CD8-positive, alpha-beta memory T cell (primary cell): ENCODE measurements at places on chromosomes 13 and 19. TPM values are rescaled to one million over a fixed set of nuclear protein-coding genes. Genes with fewer than 3 reads are reported as not detected.

DNA sequence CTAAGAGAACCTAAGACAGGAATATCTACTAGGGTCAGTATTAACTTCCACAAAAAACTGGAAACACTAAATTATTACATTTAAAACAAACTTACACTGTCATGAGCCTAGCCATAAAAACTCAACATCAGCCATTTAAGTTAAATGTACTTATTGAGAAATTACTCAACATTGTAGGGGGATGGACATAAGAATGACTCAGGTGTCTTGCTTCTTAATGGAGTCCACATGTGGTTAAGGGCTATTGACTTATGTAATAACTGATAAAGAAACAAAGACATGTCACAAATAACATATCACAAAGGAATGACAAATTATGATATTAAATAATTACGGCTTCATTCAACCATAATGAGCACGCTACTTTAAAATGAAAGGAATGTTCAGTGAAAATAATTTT, 36.2 kb downstream of the CLDN10 start:
- H3K36me3 ChIP-seq = no peaks in the 10 kb centered on the region
- H3K27ac ChIP-seq = no peak overlapping the region
- no peaks in the 10 kb centered on the region for H3K27me3 ChIP-seq
- no peak overlapping the region for H3K4me3 ChIP-seq

DNA sequence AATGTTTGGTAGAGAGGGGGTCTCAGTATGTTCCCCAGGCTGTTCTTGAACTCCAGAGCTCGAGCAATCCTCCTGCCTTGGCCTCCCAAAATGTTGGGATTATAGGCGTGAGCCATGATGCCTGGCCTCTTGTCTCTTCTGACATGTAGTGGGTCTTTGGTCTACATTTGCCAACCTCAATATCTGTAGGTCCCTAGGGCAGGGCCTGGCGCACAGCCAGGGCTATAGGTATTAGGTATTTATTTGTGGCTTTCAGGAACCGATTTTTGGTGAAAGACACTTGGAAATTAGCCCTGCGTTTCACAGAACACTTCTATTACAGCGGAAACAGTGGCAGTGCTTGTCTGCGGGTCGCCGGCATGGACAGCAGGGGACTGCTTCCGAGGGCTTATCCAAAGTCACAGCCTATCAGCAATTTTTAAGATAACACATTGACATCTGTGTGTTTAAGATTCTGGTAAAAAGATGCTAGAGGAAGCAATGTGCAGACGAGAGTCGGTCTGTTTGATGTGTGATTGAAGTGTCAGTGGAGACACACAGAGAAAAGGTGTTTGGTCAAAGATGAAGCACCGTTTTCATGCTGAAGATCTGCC, 14.5 kb downstream of the ZNF536 start:
- no peak overlapping the region for H3K27ac ChIP-seq
- DNase-seq = no peak
- no peak overlapping the region for H3K4me3 ChIP-seq
- H3K4me1 ChIP-seq = no peaks in the 10 kb centered on the region
- H3K36me3 ChIP-seq = no peaks in the 10 kb centered on the region
- H3K27me3 ChIP-seq = no peaks in the 10 kb centered on the region

The ZNF486 gene
- 10.5 TPM for total RNA-seq

DNA sequence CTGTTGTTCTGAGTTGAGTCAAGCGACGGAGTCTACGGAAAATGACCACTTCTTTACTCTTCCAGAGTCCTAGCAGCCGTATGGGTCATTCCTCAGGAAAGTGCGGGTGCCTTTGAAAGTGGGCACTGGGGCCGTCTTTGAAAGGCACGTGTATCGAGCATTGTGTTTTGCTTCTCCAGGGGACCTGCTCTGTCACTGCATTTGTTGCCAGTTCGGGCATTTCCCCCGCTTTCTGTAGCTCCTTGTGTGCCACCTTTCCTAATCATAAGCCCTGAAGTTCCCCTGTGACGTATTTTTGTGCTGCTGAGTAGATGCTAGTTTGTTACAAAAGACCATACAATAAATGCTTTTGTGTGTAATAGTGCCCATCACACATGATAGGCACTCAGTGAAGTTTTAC, 24.4 kb downstream of the SPATA13 start:
- H3K27ac ChIP-seq = no peak overlapping the region
- no peaks in the 10 kb centered on the region for H3K27me3 ChIP-seq
- no peak for DNase-seq
- no peaks in the 10 kb centered on the region for H3K4me1 ChIP-seq
- no peak overlapping the region for H3K4me3 ChIP-seq

DNA sequence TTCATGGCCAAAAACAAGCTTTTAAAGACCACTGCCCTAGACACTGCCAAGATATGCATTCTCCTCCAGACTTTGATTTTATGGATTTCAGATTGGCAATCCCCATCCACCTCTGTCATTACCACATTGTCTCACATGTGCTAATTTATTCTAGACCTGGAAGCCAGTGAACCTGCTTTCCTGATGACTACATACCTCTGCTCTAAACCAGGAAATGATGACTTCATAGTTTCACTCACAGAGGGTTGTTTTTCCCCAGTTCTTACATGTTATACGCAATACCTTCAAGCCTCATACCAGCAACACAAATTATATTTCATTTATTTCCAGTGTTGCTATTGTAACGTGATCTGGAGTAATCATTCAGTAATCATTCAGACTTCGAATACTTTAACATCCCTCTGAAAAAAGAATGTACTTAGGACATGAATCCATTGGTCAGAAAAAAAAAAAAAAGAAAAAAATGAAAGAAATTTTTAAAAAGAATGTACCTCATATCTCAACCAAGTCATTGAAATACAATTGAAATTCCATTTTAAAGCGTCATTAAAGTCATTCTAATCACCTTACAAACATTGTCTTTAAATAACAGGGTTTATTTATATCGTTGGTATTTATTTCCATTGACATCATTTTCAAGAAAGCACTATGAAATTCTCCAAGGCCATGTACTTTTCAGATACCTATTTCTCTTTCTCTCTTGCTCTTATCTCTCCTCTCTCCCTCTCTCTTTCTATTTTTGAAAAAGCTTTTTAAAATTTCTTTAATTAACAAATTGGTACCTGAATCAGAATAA, 33.4 kb upstream of the KLF5 start:
- H3K4me3 ChIP-seq = no peak overlapping the region
- H3K27ac ChIP-seq = no peak overlapping the region
- no peaks in the 10 kb centered on the region for H3K27me3 ChIP-seq
- no peak for DNase-seq
- no peaks in the 10 kb centered on the region for H3K4me1 ChIP-seq

DNA sequence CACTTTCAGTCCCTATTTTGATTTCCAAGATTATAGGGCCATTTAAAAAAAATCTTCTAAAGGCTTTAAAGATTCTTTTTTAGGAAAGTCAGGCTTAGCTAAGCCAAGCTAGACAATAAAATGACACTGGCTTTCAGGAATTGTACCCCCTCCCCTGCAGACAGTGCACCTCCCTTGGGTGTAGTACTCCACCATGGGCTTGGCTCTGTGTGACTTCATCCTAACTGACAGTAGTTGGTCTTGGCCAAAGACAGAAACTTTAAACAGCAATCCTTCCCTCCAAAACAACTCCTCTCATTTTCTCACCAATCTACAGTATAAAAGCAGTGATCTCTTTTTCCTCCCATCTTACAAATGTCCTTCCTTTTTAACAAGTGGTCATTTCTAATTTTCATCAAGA, 283.0 kb downstream of the DNAJC15 start:
- H3K27ac ChIP-seq = no peak overlapping the region
- H3K36me3 ChIP-seq = no peaks in the 10 kb centered on the region
- no peak for DNase-seq
- peaks cover 3% of the 10 kb centered on the region for H3K27me3 ChIP-seq
- H3K4me1 ChIP-seq = no peaks in the 10 kb centered on the region

- no peak overlapping the region for H3K27ac ChIP-seq
- no peaks in the 10 kb centered on the region for H3K4me1 ChIP-seq
- H3K4me3 ChIP-seq = no peak overlapping the region
- DNase-seq = no peak
Observed at GRCh38 chr13:94674609-94675348, 37.6 kb downstream of the SOX21 start.

DNA sequence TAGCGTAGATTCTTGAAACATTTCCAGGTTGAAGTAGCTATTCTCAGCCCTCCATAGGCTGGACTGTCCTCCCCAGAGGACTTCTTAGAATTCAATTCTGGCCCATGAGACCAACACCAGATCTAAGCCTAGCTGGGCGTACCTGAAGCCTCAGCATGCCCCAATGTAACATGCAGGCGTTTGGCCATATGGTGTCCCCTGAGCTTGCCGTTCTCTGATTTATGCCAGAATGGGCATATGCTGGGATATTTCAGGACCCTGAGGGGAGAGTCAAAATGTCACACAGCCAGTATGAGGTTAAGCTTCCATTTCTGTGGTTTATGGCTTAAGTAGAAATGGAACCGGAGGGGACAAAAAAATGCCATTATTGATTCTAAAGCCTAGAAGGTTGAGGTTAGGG, 317.7 kb upstream of the OBI1 start:
- no peak overlapping the region for H3K27ac ChIP-seq
- DNase-seq = no peak
- no peaks in the 10 kb centered on the region for H3K27me3 ChIP-seq
- no peaks in the 10 kb centered on the region for H3K36me3 ChIP-seq
- H3K4me3 ChIP-seq = no peak overlapping the region

GRCh38 chr13:78712831-78713230, 53.9 kb upstream of the OBI1 start:
- H3K4me1 ChIP-seq = no peaks in the 10 kb centered on the region
- H3K27me3 ChIP-seq = no peaks in the 10 kb centered on the region
- no peak overlapping the region for H3K4me3 ChIP-seq
- no peak overlapping the region for H3K27ac ChIP-seq

GRCh38 chr13:98563071-98563470, 13.8 kb downstream of the STK24 start:
- no peaks in the 10 kb centered on the region for H3K36me3 ChIP-seq
- peak overlapping the region; percentile 43 for H3K4me3 ChIP-seq
- H3K27me3 ChIP-seq = no peaks in the 10 kb centered on the region
- no peak for DNase-seq

GRCh38 chr19:21680671-21681070, 86.7 kb downstream of the ZNF100 start:
- no peaks in the 10 kb centered on the region for H3K27me3 ChIP-seq
- no peaks in the 10 kb centered on the region for H3K4me1 ChIP-seq
- no peak overlapping the region for H3K27ac ChIP-seq
- H3K36me3 ChIP-seq = no peaks in the 10 kb centered on the region
- no peak overlapping the region for H3K4me3 ChIP-seq
- no peak for DNase-seq

The ZNF490 gene
- total RNA-seq = 8.0 TPM

The FARP1 gene
- 0.27 TPM for total RNA-seq

GRCh38 chr19:43784981-43785808, 4.4 kb upstream of the KCNN4 start:
- no peaks in the 10 kb centered on the region for H3K27me3 ChIP-seq
- no peaks in the 10 kb centered on the region for H3K36me3 ChIP-seq
- peak; percentile 68 for DNase-seq
- no peak overlapping the region for H3K4me3 ChIP-seq

- H3K27ac ChIP-seq = no peak overlapping the region
- no peak overlapping the region for H3K4me3 ChIP-seq
- H3K4me1 ChIP-seq = peaks cover 11% of the 10 kb centered on the region
- H3K27me3 ChIP-seq = no peaks in the 10 kb centered on the region
- H3K36me3 ChIP-seq = peaks cover 9% of the 10 kb centered on the region
Observed at GRCh38 chr13:114309086-114309485, 5.2 kb upstream of the CHAMP1 start.

GRCh38 chr19:36009220-36009619, 607 bp upstream of the SYNE4 start:
- peaks cover 16% of the 10 kb centered on the region for H3K4me1 ChIP-seq
- DNase-seq = no peak
- no peaks in the 10 kb centered on the region for H3K27me3 ChIP-seq
- peak overlapping the region; percentile 15 for H3K4me3 ChIP-seq
- H3K36me3 ChIP-seq = no peaks in the 10 kb centered on the region

- no peaks in the 10 kb centered on the region for H3K27me3 ChIP-seq
- H3K36me3 ChIP-seq = peaks cover 4% of the 10 kb centered on the region
- H3K4me1 ChIP-seq = peaks cover 44% of the 10 kb centered on the region
- DNase-seq = peak; percentile 85
- H3K27ac ChIP-seq = peak overlapping the region; percentile 99
Observed at GRCh38 chr19:12792051-12792852, 966 bp downstream of the JUNB start.

The IL4I1 gene
- 39.1 TPM for total RNA-seq

GRCh38 chr13:64767054-64767453, 2463.1 kb downstream of the PCDH9 start:
- H3K36me3 ChIP-seq = no peaks in the 10 kb centered on the region
- no peaks in the 10 kb centered on the region for H3K4me1 ChIP-seq
- H3K27ac ChIP-seq = no peak overlapping the region
- no peak for DNase-seq

GRCh38 chr13:25633093-25633492, 261.3 kb downstream of the ATP8A2 start:
- H3K4me3 ChIP-seq = no peak overlapping the region
- H3K36me3 ChIP-seq = no peaks in the 10 kb centered on the region
- H3K27ac ChIP-seq = no peak overlapping the region
- H3K4me1 ChIP-seq = no peaks in the 10 kb centered on the region
- DNase-seq = no peak

DNA sequence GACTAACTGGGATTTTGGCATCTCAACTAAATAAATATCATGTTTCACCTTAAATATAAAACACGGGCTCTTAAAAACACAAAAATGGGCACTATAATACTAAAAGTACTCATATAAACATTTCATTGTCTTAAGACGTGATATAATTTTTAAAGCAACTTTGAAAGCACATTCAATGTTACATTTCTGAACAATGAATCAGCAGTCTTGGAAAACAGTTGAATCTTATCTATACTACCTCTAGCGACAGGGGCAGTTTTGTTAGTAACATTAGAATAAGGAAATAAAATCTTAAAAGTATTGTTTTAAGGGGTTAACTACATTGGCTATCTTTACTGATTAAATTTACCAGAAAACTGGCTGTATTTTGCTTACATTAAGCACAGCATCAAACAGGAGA, 156.9 kb downstream of the UGGT2 start:
- no peak overlapping the region for H3K27ac ChIP-seq
- no peak for DNase-seq
- no peaks in the 10 kb centered on the region for H3K27me3 ChIP-seq
- H3K36me3 ChIP-seq = no peaks in the 10 kb centered on the region
- no peaks in the 10 kb centered on the region for H3K4me1 ChIP-seq

DNA sequence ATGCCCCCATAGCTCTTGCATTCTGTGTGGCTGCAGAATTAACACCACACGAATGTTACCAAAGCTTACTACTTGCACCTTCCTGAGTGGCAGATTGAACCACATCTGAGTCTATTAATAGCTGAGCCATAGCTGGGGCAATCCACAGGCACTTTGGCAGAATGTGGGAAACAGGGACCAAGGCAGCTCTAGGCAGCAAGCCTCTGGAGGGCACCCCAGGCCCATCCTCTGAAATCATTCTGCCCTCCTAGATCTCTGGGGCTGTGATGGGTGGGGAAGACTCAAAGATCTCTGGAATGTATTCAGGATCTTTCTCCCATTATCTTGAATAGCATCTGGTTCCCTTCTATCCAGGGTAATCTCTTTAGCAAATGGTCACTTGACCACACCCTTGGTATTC, 139.3 kb downstream of the TNFRSF19 start:
- H3K27me3 ChIP-seq = no peaks in the 10 kb centered on the region
- H3K27ac ChIP-seq = no peak overlapping the region
- no peaks in the 10 kb centered on the region for H3K36me3 ChIP-seq

GRCh38 chr13:21133077-21133476, 43.3 kb downstream of the SKA3 start:
- H3K27me3 ChIP-seq = peaks cover 5% of the 10 kb centered on the region
- no peaks in the 10 kb centered on the region for H3K4me1 ChIP-seq
- no peaks in the 10 kb centered on the region for H3K36me3 ChIP-seq
- no peak overlapping the region for H3K4me3 ChIP-seq
